ENCODE measurements at places on chromosomes 5 and 9.

GRCh38 chr9:17528859-17529258, 50.0 kb upstream of the SH3GL2 start:
- DNase-seq, result peak; percentile 29

- peak; percentile 78 for DNase-seq
Observed at GRCh38 chr5:58849921-58850667, 267.2 kb downstream of the RAB3C start.

- no peak for DNase-seq
Observed at GRCh38 chr9:23117616-23118015, 671.0 kb downstream of the DMRTA1 start.

- DNase-seq, result no peak
Observed at GRCh38 chr5:78286290-78286689, 8.2 kb downstream of the AP3B1 start.

GRCh38 chr5:137186759-137187461, 312.2 kb downstream of the SPOCK1 start:
- DNase-seq, result no peak

- DNase-seq, result peak; percentile 64
Observed at GRCh38 chr9:117413346-117414219, 1.3 kb downstream of the ASTN2 start.

DNA sequence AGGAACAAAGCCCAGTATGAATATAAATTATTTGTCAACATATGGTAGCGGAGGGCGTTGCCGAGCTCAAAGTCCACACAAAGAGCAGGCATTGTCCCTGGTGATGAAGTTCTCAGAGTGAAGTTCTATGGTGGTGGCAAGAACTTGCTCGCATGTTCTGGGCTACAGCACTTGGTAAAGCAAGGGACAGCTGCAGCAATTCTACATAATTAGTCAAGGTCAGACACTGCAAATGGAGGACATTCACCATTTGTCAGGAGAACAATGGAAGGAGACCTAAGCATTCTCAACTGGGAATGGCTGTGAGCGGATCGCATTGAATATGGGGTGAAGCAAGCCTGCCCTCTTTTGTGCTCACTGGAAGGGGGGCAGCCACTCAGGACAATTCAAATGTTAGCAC, 503.8 kb upstream of the ADAMTS16 start:
- no peak for DNase-seq

GRCh38 chr5:88868468-88869068, 14.4 kb downstream of the MEF2C start:
- no peak for DNase-seq

GRCh38 chr5:96652769-96653454, 9.3 kb upstream of the CAST start:
- DNase-seq, result no peak

GRCh38 chr5:177453852-177454396, 7.3 kb downstream of the PRR7 start:
- DNase-seq, result peak; percentile 68

DNA sequence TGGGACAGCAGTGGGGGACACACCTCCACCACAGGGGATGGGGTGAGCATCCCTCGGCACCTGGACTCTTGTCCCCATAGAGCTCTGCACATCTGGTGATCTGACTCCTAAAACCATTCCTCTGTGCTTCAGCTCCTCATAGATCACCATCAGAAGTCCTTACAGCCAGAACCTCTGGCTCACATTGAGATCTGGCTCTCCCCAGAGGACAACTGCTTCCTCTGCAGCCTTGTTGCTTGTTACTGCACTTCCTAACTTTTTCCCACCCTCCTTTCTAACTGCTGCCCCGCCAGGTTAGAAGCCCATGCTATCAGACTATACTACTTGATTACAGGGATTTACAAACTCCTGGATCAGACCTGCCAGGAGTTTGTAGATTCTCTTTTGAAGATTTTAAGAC, 64.5 kb downstream of the ARSB start:
- DNase-seq, result peak; percentile 2

GRCh38 chr5:43154469-43154868, 33.8 kb downstream of the ZNF131 start:
- no peak for DNase-seq

- DNase-seq, result no peak
Observed at GRCh38 chr5:79588696-79589095, 23.5 kb upstream of the TENT2 start.

DNA sequence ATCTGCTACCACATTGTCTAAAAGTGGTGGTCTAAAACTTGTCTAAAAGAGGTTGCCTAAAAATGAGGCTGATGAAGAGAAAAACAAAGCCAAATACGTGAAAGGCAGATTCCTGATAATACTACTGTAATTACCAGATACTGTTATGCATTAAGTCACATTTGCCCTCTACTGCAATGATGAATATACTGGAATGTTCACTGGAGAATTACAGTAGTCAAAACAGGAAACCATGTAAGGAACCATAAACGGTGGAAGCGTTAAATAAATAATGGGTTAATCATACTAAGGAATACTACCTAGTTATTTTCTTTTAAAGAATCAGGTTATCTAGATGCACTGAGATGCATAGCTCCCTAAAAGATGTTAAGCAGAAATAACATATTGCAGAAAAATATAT, 201.3 kb downstream of the MCTP1 start:
- DNase-seq, result no peak

- no peak for DNase-seq
Observed at GRCh38 chr9:114478871-114479270, 26.4 kb downstream of the WHRN start.

GRCh38 chr5:5209089-5209488, 69.0 kb downstream of the ADAMTS16 start:
- DNase-seq, result no peak

Measured in COR-L47 (cell line).